Activated T-helper 2 cell treated with anti-CD3 and anti-CD28 coated beads, Interferon-gamma antibody, Interleukin-2, Interleukin-4, amounts not matched to agents 10 μg/mL and 5 μg/mL and 100 μg/mL, durations not matched to agents 14 hours and 24 hours and 36 hours (primary cell): ENCODE measurements at places on chromosomes 7 and 10.

GRCh38 chr7:108328174-108328651 lies 128.0 kb downstream of the NRCAM start:
- no peak for DNase-seq

DNA sequence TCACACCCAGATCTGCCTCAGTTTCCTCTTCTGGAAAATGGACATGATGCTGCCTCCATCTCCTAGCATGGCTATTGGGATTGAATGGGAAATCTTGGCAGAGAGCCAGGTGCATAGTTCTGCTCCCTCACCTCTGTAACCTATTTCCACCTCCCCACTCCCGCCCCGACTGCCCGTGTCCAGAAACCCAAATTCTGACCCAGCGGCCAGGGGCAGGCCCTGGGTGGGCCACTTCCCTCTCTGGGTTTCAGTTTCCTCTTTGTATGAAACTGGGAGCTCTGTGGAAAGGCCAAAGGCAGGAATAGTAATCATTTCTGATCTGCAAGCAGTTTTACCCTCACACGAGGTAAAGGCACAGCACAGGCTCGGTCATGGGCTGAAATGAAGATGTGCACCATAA lies 74.1 kb upstream of the DUSP5 start:
- no peak for DNase-seq

- DNase-seq: no peak
Observed at GRCh38 chr7:74526780-74527179, 73.1 kb downstream of the GTF2IRD1 start.

DNA sequence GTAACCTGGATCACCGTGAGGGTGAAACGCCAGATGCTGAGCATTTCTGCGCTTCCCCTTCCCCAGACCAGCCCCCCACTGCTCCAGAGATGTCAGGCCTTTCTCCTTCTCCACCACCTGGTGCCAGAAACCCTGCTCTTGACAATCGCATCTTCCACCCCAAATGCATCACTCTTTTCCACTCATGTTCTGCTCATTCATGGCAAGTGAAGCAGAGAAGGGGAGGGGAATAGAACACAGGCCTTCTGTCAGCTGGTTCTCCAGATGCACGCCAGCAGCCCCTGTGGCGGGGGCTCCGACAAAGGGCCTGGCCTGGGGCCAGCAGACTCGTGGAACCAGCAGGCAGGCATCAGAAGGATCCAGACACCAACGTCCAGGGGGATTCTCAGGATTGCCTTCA lies 68.5 kb upstream of the SVIL start:
- DNase-seq: no peak

GRCh38 chr7:1523844-1524243 lies 6.7 kb upstream of the MAFK start:
- no peak for DNase-seq

GRCh38 chr10:119525116-119525515 lies 17.4 kb downstream of the RGS10 start:
- DNase-seq: no peak

DNA sequence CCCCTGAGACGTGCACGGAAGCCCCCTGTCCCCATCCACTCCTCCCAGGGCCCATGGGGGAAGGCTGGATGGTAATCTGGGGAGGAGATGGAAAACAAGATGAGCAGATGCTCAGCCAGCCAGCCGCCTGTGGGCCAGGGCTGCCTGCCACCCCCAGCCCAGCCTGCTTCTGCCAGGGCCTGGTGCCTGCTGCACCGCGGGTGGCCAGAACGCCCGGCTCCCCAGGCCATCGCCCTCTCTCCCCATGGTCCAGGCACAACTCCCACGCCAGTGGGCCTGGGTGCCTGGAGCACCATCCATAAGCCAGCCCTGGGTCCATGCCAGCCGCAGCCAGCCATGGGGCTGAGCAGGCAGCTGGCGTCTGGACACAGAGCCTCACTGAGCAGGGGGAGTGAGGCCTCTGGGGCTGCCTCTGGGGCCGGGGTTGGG lies 57.2 kb upstream of the ELN start:
- DNase-seq: no peak

- DNase-seq: no peak
Observed at GRCh38 chr7:106891548-106892410, 26.7 kb downstream of the PIK3CG start.

GRCh38 chr7:139875821-139876241 lies 46.8 kb downstream of the TBXAS1 start:
- DNase-seq: no peak

GRCh38 chr10:8138471-8138870 lies 84.0 kb downstream of the GATA3 start:
- DNase-seq: no peak

DNA sequence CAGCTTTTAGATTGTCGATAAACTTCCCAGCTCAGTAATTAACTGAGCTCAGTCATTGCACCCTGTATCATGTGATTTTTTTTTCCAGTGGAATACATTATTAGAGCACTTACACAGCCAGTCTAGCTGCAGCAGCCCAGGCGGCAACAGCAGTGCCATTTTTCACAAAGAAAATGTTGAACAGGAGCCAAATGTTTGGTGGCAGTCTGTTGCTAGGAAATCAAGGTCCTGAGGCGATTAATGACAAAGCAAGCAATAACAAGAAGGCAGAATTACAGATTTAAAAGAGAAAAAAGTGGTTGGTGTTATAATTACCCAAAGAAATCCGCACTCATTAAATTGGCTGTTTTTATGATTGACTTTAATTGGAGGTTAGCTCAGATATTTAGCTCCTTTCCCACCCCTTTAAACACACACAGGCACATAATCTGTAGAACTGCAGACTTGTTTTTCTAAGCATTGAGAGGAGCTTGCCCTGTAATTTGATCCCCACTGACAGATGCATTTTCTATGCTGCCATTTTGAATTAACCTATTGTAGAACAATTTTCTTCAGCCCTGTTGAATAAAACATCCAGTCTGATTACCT lies 267.4 kb downstream of the ADK start:
- no peak for DNase-seq

- no peak for DNase-seq
Observed at GRCh38 chr10:36003031-36003600, 361.0 kb upstream of the FZD8 start.

GRCh38 chr7:46513447-46513848 lies 592.4 kb upstream of the IGFBP3 start:
- DNase-seq: no peak

GRCh38 chr7:18053177-18053928 lies 25.7 kb upstream of the PRPS1L1 start:
- no peak for DNase-seq

GRCh38 chr10:102508506-102508905 lies 4.7 kb downstream of the SUFU start:
- DNase-seq: no peak

DNA sequence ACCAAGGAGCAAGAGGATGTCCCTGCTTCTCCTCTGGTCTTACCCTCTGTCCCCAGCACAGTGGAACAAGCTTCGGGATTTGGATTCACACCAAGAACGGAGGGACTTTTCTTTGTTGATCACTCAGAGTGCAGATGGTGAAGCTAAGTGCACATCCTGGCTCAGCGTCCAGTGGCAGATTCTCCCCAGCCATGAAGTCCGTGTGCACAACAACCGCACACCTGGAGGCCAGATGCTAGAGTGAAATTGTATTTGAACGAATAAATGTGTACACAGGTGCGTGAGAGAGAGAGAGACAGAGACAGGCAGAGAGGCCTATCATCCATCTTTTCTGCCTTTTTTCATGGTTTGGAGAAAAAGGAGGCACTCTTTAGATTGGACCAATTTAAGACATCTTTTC lies 31.5 kb downstream of the ASB13 start:
- DNase-seq: no peak

DNA sequence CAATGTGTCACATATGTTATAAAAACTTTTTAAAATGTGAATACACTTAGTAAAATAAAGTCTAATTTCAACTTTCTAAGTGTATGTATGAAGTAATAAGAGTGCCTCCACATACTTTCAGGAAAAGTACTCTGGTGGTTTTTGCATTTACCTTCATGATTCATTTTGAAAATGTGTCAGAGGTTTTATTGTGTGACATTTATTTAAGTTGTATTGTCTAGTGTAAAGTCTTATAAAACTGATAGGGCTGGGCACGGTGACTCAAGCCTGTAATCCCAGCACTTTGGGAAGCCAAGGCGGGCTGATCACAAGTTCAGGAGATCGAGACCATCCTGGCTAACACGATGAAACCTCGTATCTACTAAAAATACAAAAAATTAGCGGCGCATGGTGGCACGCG lies 226.5 kb downstream of the ITGB1 start:
- no peak for DNase-seq

DNA sequence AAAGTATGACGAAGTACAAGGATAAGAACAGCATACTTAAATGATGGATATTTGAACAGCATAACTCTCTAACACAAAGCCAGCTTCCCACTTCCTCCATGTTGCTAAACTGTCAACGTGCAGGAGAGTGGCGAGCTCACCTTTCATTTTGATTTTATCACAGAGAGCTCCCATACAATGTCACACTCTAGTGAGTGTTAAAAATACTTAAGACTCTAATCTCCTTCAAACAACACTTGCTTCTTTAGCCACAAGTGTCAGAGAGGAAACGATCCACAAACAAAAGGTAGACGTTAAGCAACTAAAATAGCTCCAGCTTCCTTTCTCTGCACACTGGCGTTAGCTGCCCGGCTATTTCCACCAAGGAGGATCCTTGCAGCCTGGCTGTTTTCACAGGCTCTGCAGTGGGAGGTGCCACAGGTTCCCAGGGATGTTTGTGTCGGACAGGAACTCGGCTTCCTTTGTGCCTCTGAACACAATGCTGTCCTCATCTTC lies 194.6 kb downstream of the COBL start:
- no peak for DNase-seq

DNA sequence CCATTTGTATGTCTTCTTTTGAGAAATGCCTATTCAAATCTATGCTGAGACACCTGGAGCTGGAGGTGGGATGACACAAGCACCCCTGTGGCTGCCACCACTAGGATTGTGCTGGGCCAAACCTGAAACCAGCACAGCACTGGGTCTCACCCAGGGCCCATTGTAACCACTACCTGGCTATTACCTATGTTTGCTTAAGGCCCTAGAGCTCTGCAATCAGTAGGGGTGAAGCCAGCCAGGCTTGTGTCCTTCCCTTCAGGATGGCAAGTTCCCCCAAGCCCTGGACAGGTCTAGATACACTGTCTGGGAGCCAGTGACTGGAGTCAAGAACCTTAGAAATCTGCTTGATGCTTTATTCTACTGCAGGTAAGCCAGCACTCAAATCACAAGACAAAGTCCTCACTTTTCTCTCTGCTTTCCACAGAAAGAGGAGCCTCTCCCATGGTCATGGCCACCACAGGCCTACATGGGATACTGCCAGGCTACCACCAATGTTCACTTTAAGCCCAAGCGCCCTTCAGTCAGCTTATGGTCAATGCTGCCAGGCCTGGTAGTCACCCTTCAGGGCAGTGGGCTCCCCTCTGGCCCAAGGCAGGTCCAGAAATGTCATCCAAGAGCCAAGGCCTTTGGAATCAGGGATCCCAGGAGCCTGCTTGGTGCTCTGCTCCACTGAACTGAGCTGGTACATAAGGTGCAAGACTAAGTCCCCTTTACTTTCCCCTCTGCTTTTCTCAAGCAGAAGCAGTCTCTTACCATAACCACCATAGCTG lies 105.3 kb downstream of the BMS1 start:
- DNase-seq: no peak

GRCh38 chr10:82660986-82661385 lies 786.0 kb downstream of the NRG3 start:
- no peak for DNase-seq

DNA sequence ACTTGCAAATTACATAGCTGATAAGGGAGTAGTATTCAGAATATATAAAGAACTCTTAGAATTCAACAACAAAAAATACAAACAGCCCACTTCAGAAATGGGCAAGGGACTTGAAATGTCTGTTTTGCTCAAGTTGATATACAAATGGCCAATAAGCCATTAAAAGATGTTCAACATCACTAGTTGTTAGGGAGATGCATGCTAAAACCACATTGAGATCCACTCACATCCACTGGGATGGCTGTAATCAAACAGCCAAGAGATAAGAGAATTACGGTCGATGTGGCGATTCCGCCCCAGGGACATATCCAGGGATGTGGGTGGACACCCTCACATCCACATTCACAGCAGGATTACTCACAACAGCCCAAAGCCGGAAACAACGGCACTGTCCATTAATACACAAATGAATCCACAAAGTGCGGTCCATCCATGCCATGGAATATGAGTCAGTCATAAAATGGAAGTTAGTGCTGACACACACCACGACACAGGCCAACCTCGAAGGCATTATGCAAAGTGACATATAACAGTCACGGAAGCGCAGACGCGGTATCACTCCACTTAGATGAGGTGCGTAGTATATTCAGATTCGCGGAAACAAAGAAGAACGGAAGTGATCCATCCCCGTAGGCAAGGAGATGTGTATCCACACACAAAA lies 227.8 kb downstream of the DNAJB6 start:
- DNase-seq: no peak

- DNase-seq: no peak
Observed at GRCh38 chr7:101772508-101773211, 44.8 kb upstream of the CUX1 start.

- no peak for DNase-seq
Observed at GRCh38 chr10:99558708-99559107, 26.0 kb downstream of the NKX2-3 start.

DNA sequence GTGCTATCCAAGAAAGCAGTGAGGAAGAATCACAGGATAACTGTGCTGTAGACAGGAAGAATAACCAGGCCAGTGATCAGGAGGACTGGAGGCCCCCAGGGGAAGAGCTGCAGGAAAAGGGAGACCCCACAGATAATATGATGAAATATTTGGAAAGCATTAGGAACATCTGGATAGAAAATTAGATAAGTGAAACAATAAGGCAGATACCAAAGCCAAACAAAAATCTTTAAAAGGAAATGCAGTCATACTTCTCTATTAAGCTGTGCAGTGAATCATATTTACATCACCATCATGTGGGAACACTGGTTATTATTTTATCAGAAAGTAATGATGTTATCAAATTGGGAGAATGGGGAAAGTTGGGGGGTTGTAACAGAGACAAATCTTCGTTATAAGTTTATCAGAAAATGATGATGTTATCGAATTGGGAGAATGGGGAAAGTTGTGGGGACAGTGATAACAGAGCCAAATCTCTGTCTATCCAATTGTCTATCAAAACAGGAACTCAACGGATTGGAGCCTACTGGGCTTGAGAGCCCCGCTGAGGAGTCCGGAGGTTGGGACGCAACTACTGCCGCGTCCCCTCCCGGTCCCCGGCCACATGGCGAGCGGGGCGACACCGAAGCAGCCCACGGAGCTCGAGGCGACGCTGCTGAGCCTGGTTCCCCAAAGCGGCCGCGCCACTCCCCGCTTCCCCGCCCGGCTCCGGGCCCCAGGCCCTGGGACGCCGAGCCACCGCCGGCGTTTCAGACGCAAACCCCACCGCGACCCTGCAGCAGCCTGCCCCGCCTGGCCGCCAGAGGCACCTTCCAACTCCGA lies 14.0 kb upstream of the RALA start:
- no peak for DNase-seq

DNA sequence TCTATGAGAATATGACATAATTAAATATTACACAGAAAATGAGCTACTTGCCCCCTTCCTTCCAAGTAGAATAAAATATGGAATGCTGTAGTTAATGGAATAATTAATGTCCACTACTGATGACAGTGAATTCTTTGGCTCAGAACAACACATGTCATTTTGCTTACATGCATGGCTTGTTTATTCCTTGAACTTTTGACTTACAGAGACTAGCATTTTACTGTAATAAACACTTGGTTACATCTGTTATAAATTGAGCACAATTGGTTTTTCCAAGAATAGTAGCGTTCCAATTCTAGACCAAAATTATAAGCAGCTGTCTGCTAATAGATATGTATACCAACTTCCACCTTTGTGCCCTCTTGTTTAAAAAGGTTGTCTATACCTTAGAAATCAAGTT lies 286.7 kb downstream of the OTUD1 start:
- DNase-seq: no peak
